ENCODE measurements at places on chromosomes 2 and 18.

DNA sequence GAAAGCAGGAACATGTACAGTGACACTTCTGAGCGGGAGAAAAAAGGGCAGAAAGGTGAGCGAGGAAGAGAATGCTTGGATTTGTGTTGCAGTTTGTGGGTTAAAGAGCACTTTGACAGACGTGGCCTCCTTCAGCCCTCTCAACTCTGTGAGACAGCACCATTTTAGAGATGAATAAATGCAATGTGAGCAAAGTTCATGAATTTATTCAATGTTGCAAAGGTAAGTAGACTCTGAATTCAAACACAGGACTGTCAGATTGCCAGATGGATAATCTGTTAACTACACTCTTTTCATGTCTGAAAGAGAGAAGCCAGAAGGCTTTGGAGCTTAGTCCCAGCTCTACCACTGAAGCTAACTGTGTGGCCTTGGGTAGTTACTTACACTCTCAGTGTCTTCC is 47.7 kb downstream of the BOD1L2 start:
- no peak for DNase-seq

DNA sequence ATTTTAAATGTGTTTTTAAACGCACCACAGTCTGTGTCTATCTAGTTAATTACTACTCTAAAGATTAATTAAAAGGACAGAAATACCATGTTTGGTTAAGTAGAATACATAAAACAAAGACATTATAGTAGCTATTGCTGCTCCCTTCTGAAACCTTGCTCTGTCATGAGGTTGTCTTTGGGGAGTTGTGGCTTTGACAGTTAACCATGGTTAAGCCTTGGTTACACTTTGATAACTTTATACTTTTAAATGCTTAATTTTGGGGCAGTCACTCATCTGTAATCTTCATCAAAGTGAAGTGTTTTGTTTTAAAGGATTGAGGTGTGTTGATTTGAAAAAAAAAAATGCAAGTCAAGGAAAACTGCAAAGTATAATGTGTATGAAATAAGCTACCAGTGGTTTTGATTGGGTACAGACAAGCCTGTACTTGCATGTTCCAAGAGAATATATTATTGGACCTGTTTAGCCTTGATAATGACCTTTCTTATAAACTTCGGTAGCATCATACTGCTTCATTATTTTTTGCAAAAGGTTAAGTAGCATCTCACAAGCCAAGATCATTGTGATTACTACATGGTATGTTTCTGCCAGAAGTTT is 29.8 kb upstream of the TBR1 start:
- no peak for DNase-seq

DNA sequence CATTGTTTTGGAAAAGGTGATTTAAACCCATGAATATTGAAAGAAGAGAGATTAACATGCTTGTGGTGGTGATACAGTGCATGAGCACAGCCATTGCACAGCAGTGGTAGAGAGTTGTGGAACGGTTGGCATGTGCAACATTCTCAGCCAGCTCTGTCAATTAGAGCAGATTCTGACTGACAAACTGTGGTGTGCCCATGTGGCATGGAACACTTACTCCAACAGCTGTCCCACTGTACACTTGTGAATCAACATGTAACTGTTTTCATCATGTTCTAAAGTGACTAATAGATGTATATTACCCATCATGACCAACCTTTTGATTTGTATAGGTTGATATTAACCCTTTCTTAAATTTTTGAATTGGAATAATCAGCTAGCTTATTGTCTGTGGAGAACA is 55.6 kb downstream of the PKP4 start:
- DNase-seq: no peak

GRCh38 chr18:5214583-5215351 is 17.7 kb upstream of the AKAIN1 start:
- DNase-seq: no peak

GRCh38 chr2:124646166-124646815 is 621.2 kb downstream of the CNTNAP5 start:
- no peak for DNase-seq

DNA sequence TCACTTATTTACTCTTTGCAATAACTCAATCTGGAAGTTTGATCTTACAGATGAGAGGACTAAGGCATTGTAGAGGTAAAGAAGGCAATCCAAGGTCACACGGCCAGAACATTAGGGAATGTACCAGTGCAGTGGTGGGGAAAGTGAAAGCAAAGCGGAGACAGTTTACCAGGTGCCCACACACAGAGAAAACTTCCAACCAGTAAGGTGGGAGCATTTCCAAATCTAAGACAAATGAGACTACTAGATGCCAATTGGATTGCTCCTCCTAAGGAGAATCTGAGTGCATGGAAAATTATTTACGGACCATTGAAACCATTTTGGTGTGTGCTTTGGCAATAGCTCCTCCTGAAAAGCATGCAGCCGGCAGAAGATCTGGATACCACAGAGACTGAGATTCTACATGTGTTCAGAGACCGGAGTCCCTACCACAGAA is 34.9 kb downstream of the SLC20A1 start:
- DNase-seq: no peak

- DNase-seq: no peak
Observed at GRCh38 chr2:15931319-15931890, 8.9 kb upstream of the MYCN start.

DNA sequence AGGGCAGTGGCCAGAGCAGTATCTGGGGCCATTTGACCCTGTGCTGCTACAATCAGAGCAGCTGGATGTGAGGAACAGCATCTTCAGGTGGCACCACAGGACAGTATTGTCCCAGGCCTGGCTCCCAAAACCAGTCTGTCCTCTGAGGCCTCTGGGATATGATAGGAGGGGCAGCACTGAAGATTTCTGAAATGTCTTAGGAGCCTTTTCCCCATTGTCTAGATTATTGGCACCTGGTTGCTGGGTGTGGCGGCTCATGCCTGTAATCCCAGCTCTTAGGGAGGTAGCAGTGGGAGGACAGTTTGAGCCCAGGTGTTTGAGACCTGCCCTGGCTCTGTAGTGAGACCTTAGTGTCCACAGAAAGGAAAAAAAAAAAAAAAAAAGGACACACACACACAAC is 270.6 kb upstream of the FBXO11 start:
- no peak for DNase-seq

DNA sequence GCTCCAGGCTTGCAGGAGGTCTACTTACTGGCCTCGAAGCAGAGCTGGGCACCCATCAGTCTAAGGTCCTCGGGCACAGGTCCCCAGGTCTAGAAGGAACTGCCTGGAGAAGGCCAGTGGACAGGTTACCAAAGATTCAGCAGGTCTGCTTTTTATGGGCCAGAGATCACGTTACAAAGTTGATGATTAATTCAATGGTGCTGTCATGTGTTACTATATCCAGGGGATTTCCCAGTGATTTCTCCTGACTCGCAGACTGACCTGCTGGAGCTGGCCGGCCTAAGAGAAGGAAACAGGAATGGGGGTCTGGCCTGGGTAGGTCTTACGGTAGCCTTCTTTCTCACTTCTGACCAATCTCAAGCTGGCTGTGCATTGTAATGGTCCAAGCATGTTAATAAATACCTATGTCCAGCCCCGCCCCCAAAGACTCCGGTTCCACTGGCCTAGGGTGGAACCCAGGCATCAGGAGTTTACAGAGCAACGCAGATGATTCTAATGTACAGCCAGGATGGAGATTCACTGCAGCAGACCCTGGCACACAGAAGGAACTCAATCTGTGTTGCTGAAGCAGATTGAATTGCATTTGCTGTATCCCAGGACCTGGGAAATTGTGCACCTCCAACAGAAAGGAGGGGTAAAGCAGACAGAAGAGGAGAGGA is at the start of gene NEURL3:
NEURL3 (minus strand) TSS at position 127 of the 659 bp plus-strand sequence; CDS start at position 56, 71 bp downstream.
- no peak for DNase-seq

Measured in NCI-H2081 (cell line).